ENCODE measurements at places on chromosomes 12 and 14.
A peak's percentile ranks its signal among the peaks of the same experiment; 100 is the strongest.

DNA sequence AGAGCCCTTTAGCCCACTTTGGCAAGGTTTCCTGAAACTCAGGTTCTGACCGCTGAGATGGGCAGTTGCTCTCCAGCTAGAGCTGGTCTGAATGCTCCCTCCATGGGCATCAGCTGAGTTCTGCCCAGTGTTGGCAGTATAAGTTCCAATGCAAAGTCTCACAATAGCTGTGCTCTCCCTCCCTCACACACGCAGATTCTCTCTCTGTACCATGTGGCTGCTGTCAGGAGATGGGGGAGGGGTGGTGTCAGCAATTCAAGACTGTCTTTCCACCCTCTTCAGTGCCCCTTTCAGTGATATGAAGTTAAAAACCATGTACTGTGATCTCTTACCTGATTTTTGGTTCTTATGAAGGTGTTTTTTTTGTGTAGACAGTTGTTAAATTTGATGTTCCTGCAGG, 164.3 kb upstream of the PLEKHA5 start:
- no peak for DNase-seq

DNA sequence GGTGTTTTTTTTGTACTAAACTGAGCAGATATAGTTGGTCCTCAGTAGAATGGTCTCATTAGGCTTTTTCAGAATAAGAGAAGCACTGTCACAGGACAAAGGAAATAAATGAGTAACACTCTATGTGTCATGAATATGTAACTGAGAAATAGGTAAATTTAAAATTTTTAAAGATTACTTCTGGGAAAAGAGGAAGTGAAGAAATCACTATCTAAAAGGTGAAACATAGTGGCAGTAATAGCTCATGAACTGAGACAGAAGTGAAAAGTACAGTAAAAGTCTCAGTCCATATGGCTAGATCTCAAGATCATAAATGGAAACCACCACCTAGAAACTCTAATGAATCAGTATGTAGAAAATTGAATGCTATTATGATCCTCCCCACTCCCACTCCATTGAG, 89.3 kb upstream of the TTC7B start:
- no peak for DNase-seq

GRCh38 chr12:51428256-51428655, 3.6 kb downstream of the SLC4A8 start:
- DNase-seq: no peak

DNA sequence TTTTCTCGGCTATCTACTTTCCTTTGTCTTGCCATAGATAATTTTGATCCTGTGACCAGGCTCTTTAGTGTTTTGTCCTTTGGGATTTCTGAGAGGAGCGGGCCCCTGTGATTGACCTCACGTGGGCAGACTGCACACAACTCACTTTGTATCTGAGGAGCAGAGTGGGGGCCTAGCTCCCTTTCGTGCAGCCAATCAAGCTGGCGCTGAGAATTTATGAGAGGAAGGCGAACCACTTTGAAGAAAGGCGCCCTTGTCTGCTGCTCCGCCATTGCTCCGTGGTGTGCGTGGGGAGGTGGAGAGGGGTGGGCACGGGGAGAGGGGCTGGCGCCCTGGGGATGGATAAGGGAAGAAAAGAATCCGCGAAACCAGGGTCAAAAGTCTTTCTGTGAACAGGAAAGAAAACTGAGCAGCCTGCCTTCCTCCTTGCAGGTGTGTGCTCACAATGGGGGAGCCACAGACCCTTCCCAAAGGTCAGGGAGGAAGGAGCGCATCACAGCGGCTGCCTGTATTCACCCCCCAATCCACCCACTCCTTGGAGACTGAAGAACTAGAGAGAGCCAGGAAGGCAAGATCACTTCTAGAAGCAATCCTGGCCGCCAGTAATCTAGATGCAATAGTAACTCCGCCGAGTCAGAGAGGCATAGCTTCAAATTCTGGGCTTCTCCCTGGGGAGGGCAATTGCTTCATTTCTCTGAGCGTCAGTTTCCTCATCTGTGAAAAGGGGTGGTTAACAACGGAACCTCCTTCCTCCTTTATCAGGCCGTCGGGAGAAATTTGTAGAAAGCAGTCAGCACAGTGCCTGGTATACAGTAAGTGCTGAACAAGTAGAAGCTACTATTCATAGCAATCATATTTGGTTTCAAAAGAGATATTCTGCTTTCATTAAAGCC, 24.9 kb upstream of the MED13L start:
- DNase-seq: no peak

DNA sequence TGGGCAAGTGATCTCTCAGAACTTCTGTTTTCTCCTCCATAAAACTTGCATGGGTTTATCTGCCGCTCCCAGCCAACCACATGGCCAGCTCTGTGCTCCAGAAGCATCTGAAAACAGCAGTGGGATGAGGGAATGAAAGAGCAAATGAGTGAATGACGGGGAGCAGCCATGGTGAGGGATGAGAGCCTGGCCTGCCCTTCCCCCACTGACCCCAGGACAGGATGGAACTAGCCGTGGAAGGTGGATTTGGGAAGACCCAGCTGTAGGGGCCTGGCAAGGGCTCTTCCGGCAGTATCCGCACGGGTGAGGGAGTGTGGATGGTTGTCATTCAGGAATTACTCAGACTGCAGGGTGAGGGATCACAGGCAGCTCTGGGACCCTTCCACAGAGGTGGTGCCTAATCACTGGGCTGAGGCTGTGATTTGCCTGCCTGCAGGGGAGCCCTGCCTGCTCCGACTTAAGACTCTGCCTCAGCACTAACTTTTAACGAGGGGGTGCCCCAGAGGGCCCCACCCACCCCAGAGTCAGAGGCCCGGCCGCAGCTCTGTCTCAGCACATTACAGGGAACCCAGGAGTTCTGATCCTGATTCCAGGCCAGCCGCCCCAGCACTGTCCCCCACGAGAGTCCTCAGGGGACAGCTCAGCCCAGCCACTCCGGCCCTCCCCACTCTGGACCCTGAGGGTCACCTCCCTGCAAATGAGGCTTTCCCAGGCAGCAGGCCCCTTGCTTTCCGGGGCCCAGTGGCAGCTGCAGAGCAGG, 136.8 kb upstream of the C14orf180 start:
- no peak for DNase-seq

- no peak for DNase-seq
Measured at GRCh38 chr14:73392329-73393257, 65.8 kb downstream of the NUMB start.

DNA sequence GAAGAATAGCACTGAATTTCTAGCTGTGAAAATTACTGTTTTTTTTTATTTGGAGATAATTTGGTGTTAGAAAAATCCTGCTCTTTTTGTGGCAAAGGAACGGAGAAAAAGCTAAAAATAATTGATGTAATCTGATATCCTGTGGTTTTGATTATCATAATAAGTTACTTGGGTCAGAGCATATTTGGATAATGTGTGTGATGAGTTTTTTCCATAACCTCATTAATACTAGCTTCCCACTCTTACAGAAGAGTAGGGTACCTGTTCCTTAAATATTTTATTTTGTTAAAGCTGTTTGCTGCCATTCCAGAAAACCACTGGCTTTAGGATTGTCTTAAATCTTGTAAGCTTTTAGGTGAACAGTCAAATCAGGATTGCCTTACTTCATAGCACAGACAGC, 4.7 kb downstream of the PSMC6 start:
- DNase-seq: no peak

DNA sequence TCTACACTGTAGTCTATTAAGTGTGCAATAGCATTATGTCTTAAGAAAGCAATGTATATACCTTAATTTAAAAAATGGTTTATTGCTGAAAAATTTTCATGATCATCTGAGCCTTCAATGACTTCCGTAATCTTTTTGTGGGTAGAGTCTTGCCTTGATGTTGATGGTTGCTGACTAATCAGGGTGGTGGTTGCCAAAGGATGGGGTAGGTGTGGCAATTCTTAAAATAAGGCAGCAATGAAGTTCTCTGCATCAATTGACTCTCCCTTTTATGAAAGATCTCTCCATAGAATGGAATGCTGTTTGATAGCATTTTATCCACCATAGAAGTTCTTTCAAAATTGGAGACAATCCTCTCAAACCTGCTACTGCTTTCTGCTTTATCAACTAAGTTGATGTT, 41.1 kb downstream of the BBS10 start:
- no peak for DNase-seq

DNA sequence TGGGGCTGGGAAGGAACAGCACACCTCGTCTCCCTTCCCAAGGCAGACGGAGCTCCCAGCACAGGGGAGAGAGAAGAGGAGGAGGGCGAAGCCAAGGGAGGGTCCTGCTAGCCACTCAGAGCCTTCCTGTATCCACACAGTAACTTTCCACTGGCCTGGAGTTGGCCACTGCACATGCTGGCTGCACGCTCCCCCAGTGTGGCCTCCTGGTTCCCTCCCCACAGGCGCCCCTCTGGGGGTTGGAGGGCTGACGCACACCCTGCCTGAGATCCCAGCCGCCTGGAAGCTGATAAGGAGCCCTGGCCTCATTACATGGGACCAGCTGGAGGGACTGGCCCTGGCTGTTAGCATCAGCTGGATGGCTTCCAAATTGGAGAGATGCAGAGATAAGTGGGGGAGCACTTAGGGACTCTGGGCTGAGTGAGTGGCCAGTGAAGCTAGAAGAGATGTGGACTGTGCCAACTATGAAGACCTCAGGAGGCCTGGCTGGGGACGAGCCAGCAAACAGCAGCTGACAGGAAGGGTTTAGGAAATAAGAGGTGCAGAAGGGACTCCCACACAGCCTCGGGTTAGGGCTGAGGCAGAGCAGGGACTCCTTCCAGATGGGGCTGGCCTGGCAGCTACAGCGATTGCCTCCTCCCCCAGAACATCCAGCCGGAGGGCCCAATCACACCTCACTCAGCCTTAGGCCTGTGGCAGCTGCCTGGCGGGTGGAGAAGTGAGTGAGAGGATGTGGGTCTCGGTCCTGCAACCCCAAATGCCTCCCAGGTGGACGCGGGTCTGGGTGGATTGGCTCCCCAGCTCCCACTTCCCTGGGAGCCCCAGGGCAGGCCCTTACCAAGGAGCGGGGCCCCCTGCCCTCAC, 26.3 kb upstream of the BCDIN3D start:
- peak; percentile 17 for DNase-seq

DNA sequence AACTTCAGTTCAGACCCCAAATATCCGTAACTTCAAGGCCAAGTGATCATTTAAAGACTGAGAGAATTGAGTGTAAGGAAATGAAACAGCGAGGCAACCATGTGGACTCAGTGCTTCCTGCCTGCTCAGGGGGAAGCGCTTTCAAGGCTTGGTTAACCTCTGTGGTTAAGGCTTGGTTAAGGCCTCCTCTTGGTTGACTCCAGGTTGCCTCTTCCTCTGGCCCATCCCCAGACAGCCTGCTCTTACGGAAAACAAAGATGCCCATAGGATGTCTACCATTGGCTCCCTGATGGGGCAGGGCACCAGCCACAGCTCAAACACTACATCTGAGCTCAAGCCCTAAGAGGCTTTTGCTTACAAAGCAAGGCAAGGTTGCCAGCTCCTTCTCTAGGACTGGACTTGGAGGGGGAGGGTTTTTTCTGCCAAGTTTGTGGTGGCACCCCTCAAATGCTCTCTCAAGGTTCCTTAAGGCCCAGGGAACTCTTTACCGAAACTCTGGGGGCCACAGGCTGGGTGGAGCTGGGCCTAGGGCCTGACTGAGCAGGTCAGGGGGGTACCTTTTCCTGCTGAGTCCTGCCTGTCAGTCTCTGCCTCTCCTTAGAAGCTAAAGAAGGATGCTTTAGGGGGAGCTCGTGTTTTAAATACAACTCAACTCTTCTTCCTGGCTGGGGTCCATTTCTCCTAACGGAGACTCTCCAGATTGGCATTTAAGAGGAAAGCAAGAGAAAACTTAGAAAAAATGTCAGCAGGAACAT, 13.7 kb downstream of the COL2A1 start:
- no peak for DNase-seq

DNA sequence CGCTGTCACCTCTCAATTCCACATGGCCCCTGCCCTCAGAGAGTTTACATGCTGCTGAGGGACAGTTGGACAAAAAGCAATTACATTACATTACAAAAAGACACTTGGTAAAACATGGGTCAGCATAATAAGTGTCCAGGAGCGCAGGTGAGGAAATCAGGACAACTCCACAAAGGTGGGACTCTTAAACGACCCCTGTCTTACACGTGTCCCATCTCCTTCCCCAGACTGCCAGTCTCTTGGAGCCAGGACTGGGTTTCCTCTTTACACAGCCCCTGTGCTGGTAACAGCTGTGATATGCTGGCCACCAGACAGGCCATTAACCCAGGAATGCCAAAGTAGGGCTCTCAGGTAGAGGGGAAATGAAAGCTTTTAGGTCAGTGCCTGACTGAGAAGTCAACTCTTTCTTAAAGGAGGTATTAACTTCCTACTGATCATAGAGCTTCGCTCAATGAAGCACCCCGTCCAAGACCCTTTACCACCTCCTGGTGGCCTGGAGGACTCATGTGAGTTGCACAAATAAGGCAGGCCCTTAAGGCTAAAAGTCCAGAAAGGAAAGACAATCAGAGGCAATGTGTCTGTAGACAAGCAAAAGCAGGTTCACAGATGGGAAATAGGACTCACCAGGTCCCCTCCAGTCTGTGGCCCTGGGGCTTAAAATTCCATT, 55.5 kb downstream of the ANO2 start:
- DNase-seq: peak; percentile 5

All from hematopoietic multipotent progenitor cell treated with erythropoietin and hydrocortisone succinate and interleukin-3 and kit ligand, for 15 days (in vitro differentiated cells).